ENCODE measurements at places on chromosomes 11 and 22.

GRCh38 chr22:41525450-41526225 is 18.6 kb downstream of the POLR3H start:
- DNase-seq: no peak

DNA sequence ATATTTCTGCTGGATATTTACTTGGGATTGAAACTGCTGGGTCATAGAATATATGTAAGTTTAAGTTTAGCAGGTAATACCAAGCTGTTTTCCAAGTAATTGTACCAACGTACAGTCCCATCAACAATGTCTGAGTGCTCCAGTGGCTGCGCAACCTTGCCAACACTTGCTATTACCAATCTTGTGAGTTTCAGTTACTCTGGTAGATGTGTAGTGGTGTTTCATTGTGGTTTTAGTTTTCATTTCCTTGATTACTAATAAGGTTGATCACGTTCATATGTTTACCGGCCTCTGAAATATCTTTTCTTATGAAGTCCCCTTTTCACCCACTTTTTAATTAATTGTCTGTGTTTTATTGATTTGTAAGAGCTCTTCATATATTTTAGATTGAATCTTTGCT is 370.6 kb upstream of the CADM1 start:
- no peak for DNase-seq

DNA sequence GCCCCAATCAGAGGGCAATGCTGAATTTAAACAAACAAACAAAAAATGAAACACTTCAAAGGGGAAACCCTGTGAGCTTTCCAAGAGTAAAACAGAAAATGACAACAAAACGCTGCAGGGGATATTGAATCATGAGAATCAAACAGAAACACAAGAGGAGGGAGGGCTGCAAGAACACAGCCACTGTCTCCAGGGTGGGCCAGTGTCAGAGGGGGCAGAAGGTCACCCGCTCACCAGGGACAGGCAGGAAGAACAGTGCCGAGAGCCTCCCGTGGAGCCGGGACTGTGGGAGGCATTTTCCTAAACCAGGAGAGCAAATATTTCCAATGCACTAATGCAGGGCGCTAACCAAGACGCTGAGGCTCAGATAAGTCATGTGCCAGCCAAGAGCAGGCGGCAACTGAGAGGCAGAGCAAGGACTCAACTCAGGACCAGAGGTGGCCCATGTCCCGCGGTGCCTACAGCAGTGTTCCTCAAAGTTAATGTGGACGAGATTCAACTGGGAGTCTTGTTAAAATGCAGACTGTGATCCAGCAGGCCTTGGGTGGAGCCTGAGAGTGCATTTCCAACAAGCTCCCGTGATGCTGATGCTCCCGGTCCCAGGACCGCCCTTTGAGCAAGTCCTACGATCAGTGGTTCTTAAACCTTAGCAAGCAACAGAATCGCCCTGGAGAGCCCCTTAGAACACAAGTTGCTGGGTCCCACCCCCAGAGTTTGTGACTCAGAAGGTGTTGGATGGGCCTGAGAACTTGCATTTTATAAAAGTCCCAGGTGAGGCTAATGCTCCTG is 197.2 kb downstream of the TENM4 start:
- DNase-seq: no peak

- DNase-seq: no peak
Observed at GRCh38 chr11:124894606-124895430, 2.8 kb downstream of the ROBO4 start.

DNA sequence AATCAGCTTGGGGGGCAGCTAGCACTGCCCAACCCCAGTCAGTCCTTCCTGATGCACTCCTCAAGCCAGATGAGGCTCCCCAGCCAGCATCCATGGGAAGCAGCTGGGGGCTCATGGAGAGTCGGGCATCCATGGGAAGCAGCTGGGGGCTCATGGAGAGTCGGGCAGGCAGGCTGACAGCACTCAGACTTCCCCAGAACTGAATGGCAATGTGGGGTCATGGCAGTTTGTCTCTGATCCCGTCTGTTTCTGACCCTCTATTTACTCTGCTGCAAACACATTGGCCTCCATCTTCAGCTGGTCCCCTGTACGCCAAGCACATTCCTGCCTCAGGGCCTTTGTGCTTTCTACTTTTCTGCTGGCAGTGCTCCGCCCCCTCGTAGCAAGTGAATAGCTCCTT is 314.8 kb downstream of the NTM start:
- DNase-seq: no peak

DNA sequence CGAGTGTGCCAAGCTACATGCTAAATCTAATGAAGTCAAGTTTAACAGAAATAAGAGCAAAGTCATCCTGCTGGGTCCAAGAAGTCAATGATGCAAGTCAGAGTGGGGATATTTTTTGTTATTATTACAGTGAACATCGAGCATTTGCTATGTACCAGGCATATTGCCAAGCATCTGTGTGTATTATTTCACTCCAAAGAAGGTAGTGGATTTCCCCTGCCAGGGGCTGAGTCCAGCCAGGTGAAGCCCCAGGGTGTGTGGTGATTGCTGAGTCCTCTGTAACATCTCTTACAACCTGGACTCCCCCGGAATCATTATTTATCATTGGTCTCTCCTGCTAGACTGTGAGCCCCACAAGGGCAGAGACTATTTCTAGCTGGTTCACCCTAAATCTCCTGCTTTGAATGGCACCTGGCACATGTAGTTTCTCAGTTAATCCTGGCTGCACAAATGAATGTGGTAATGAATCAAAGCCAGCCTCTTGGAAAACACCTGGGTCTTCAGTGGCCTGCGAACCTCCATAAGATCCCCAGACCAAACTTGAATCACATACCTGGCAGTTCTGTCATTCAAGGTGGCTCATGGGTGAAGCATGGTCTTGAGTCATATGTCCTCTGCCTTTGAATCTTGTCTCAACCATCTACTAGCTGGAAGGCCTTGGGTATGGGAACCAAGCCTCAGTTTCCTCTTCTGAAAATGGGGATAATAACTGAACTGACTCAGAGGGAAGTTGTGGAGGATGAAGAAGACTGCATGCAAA is 549.2 kb downstream of the MIAT start:
- DNase-seq: no peak

DNA sequence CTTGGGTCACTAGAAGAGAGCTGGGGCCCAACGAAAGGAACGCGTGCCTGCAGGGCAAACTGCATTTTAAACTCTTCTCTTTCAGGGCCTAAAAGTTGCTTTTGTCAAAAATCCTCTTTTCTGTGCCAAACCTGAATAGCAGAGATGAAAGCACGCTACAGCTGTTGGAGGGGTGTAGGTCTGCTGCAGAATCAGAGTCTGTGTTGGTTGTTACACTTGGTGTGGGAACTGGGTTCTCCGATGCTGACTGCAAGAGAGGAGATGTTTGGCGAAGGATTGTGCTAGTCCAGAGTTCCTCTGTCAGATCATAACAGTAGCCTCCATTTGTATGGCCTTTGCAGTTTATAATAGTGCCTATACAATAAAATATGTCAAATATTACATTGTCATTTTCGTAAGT is 41.8 kb downstream of the BARX2 start:
- no peak for DNase-seq

- DNase-seq: no peak
Observed at GRCh38 chr22:45237065-45237990, 3.4 kb downstream of the KIAA0930 start.

- peak; percentile 58 for DNase-seq
Observed at GRCh38 chr22:24436553-24436952, 9.2 kb downstream of the ADORA2A start.

All from natural killer cell treated with Interleukin-12 subunit alpha and Interleukin-12 subunit beta and Interleukin-15 and Interleukin-18, amount 100 ng/mL, for 72 hours (primary cell).